ENCODE measurements at places on chromosomes 1 and 21.

GRCh38 chr21:42839271-42840231 lies 39.8 kb downstream of the WDR4 start:
- DNase-seq = peak; percentile 19

DNA sequence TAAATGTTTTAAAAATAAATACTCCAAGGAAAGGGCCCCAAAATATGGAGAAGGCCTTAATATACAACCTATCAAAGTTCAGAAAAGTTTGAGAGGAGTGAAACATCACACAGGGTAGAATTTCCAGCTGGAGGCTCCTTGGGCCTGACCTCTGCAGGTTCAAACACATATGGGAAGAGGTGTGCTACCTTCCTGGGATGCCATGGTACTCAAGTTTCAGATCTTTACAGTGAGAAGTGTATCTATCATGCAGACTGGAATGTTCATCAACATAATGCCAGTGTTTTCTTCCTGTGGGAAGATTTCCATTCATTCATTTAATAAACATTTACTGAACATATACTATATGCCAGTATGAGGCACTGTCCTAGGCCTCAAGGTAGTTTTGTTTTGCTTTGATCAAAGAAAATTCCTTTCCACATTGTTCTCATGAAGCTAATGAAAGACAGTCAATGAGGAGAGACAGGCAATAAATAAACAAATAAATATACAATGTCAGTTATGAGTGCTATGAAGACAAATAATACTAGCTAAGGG lies 14.6 kb upstream of the ADAR start:
- no peak for DNase-seq

GRCh38 chr1:1669468-1670440 lies 10.9 kb upstream of the CDK11B start:
- no peak for DNase-seq

DNA sequence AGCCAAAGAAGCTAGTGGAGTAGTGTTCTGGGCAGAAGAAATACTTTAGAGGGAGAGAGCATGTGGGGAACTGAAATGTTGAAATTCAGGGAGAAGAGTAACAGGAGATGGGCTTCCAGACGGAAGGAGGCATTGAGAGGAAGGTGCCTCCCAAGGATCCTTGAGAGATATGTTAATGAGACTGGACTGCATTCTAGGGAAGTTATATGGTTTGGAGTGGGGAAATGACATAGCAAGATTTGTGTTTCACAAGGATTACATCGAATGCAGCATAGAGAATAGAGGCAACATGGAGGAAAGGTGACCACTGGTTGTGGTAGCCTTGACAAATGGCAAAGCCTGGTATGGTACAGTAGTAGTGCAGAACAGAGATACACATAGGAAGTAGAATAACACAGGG lies 160.5 kb upstream of the HMCN1 start:
- no peak for DNase-seq

- no peak for DNase-seq
Observed at GRCh38 chr1:164619006-164619784, 60.2 kb downstream of the PBX1 start.

- DNase-seq = no peak
Observed at GRCh38 chr1:28297826-28298225, 31.0 kb upstream of the MED18 start.

- no peak for DNase-seq
Observed at GRCh38 chr1:78370779-78371482, 119.8 kb upstream of the PTGFR start.

Data from head of caudate nucleus (tissue), 42 donors.